ENCODE measurements at places on chromosomes 2 and 18.

GRCh38 chr2:205409411-205409810 lies 272.9 kb upstream of the NRP2 start:
- DNase-seq, result no peak

DNA sequence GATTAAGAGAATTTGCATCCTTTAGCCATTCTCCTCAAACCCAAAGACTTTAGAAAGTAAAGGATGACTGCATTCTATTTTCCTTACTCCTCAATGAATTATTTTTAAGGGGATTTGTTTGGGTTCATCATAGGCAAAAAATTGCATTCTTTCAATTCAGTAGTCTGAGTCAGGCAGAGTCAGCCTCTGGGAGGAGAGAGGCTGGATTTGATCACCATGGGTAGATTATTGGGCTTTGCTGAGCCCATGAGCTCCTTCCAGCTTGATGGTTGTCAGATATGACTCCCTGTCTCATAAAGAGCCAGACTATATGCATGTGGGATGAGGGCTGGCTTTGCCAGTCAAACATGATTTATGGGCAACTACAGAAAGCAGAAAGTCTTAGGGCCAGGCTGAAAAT lies 101.2 kb downstream of the KCNS3 start:
- DNase-seq, result no peak

GRCh38 chr2:64770781-64771334 lies 117.1 kb upstream of the SERTAD2 start:
- peak; percentile 87 for DNase-seq

- DNase-seq, result peak; percentile 6
Measured at GRCh38 chr2:38039121-38039910, 36.6 kb downstream of the CYP1B1 start.

- DNase-seq, result no peak
Measured at GRCh38 chr18:1361936-1362335, 457.3 kb downstream of the ADCYAP1 start.

GRCh38 chr2:88006912-88007439 lies 9.4 kb downstream of the RNU2-63P start:
- no peak for DNase-seq

- DNase-seq, result no peak
Measured at GRCh38 chr2:125264453-125264852, 1239.4 kb downstream of the CNTNAP5 start.

- DNase-seq, result no peak
Measured at GRCh38 chr2:205868773-205869333, 186.6 kb downstream of the NRP2 start.

- DNase-seq, result no peak
Measured at GRCh38 chr2:90076311-90076710, 1384.8 kb downstream of the RPIA start.

DNA sequence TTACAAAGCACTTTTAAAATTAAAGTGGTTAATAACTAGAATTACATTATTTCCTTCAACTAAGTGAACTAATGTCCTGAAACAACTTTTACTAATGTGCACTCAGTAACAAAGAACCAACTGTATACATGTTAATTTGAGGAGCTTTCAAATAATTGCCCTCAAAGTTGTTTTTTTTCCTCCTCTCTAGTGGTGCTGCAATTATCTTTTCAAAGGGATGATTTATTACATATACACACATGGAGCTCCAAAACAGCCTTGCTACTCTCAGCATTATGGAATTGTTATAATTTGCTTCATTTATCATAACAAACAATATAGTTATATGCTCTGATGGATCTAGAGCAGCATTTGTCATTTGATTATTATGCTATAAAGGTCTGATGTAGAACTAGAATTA lies 246.3 kb upstream of the RASGRP3 start:
- DNase-seq, result no peak

- no peak for DNase-seq
Measured at GRCh38 chr2:24222946-24223345, 48.1 kb downstream of the FAM228A start.

- no peak for DNase-seq
Measured at GRCh38 chr2:155099784-155100183, 401.3 kb downstream of the KCNJ3 start.

DNA sequence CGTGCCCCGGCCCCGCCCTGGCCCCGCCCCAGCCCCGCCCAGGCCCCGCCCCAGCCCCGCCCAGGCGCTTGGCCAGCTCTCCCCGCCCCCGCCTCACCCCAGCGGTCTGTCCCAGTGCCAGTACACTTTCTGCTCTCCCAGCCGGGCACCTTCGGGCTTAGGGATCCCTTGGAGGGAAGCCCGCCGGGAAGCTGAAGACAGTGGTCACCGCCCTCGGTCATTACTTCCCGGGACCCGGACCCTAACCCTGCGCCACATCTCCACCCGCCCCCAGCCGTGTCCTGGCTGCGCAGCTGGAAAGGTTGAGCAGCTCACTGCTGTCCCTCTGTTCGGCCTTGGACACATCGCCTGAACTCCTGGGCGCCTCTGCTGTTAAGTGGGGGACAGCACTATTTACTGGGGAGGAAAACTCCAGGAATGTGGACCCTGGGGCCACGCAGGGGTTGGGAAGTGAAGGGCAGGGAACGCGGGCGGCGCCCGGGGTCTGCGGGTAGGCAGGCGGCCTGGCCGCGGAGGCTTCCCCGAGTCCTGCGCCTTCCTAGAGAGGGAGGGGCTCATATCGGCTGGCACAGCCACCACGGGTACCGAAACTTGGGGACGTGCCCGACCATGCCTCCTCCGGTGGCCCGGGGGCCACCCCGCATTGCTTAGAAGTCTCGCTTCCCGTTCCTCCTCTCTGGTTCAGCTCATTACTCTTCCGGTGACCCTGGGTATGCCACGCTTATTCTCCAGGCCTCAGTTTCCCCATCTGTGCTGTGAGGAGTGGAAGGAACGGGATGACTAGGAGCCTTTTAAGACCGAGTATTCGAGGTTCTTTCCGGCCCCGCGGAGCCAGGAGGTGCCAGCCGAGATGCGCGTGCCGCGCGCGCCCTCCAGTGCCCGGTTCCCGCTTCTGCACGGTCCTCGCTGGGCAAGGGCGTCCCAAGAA lies 121.0 kb downstream of the GYPC start:
- peak; percentile 44 for DNase-seq

DNA sequence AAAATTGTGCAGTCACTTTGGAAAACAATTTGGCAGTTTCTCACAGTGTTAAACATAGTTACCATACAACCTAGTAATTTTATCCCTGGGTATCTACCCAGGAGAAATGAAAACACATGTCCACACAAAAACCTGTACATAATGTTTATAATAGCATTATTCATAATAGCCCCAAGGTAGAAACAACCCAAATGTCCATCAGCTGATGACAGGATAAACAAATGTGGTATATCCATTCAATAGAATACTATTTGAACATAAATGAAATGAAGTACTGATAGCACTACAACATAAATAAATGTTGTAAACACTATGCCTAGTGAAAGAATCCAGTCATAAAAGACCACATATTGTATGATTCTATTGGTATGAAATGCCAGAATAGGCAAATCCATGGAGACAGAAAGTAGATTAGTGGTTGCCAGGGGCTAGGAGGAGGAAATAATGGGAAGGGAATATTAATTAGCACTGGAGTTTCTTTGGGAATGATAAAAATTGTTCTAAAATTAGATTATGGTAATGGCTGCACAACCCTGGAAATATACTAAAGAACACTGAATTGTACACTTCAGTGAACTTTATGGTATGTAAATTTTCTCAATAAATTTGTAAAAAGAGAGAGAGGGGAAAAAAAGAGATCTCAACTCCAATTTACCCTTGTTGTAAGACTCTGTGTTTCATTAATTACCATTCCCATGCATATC lies 20.8 kb upstream of the VIT start:
- no peak for DNase-seq

- no peak for DNase-seq
Measured at GRCh38 chr2:30514848-30515435, 67.9 kb downstream of the LCLAT1 start.

DNA sequence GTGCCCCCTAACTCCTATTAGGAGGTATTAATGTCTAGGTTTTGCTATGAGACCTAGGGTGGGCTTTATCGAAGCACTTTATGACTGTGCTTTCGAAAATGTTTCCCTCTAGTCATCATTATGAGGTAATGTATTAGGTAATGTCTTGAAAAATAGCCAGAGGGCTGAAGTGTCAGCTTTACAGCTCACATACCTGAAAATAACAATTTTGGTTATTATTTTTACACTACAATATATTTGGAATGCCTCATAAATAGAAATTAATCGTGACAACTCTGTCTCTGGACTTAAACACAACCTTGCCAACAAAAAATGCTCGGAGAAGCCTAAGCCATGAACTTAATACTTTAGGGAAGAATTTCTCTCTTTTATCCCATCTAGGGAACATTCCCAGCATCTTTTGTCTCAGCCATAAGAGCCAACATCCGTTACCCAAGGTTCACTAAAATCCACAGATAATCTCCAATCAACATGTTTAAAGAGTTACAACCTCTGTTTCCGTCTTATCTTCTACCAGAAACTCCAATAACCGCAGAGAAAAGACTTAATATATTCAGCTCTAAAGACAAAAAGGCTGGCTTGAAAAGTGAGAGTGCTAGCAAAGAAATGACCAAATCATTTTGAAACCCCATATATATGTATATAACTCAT lies 130.9 kb upstream of the RND3 start:
- no peak for DNase-seq

DNA sequence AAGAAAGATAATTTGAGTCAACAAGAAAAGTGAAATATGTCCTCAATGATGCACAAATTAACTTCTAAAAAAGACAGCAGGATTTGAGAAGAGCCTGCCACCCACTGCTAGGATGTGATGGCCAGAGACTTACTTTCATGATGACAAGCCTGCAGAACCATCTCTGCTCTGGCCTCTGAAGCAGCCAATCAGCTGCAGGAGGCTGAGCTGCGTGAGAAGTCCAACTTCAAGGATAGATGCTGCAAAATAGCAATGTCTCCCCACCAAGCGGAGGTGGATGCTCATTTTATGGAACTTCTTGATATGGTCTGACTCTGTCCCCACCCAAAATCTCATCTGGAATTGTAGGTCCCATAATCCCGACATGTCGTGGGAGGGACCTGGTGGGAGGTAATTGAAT lies 53.1 kb downstream of the CYRIA start:
- no peak for DNase-seq

GRCh38 chr2:95029898-95030341 lies 4.4 kb downstream of the MAL start:
- no peak for DNase-seq

GRCh38 chr2:112794841-112795240 lies 10.5 kb upstream of the IL1A start:
- DNase-seq, result no peak

GRCh38 chr2:33342171-33342570 lies 134.3 kb upstream of the RASGRP3 start:
- DNase-seq, result no peak

DNA sequence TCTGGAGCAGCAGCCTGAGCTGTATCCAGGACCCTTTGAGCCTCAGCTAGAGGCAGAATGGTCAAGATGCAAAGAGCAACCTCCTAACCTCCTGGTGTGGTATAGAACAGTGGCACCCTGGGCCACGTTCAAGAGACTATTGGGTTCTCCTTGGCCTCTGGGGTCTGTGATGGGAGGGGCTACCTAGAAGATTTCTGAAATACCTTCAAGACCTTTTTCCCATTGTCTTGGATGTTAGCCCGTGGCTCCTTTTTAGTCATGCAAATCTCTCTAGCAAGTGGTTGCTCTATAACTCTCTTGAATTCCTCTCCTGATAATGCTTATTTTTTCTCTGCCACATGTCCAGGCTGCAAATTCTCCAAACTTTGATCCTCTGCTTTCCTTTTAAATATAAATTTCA lies 106.3 kb upstream of the SULT1C3 start:
- no peak for DNase-seq

- DNase-seq, result no peak
Measured at GRCh38 chr2:154710078-154710477, 11.6 kb downstream of the KCNJ3 start.

- no peak for DNase-seq
Measured at GRCh38 chr2:102622646-102623045, 3.3 kb downstream of the SLC9A2 start.

DNA sequence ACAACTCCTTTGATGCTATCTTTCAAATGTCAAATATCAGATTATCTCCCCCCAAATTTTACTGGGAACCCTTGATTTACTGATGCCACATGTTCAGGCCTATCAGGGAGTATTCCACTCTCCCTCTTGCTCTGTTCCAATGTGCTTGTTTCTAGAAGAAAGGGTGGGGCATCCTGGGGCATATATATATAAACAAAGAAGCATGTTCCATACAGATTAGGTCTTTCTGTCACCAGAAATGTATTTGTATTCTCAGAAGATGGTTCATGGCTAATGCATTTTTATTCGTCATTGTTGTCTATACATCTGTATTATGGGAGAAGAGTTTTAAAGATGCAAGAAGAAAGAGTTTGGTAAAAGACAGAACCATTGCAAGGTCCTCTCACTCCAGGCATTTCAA lies 24.9 kb downstream of the EN1 start:
- DNase-seq, result no peak

- no peak for DNase-seq
Measured at GRCh38 chr2:9189901-9190300, 16.7 kb upstream of the ASAP2 start.

- DNase-seq, result no peak
Measured at GRCh38 chr18:34023471-34023870, 201.2 kb downstream of the NOL4 start.

DNA sequence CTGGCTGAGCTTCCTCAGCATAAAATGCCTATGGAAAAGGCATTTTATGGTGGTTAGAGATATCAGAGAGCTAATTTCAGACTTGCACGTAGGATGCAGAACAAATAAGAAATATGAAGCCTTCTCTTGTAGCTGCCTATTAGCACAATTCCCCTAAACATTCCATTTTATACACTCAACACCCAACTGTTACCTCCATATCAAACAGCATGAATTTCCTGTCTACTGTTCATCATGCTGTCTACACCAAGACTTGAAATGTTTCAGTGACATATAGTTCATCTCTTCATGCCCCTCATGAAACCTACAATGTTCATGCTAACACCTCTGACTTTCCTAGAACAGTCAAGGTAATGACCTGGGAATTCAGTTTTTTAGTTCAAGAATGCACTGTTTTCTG lies 249.9 kb downstream of the PIEZO2 start:
- no peak for DNase-seq

- no peak for DNase-seq
Measured at GRCh38 chr2:157627594-157628476, 829 bp downstream of the ACVR1C start.

- DNase-seq, result no peak
Measured at GRCh38 chr18:58539659-58540380, 89.1 kb downstream of the ALPK2 start.

- no peak for DNase-seq
Measured at GRCh38 chr2:13597176-13597575, 880.4 kb downstream of the TRIB2 start.
